ENCODE measurements at places on chromosomes 2 and 18.
A peak's percentile ranks its signal among the peaks of the same experiment; 100 is the strongest.

DNA sequence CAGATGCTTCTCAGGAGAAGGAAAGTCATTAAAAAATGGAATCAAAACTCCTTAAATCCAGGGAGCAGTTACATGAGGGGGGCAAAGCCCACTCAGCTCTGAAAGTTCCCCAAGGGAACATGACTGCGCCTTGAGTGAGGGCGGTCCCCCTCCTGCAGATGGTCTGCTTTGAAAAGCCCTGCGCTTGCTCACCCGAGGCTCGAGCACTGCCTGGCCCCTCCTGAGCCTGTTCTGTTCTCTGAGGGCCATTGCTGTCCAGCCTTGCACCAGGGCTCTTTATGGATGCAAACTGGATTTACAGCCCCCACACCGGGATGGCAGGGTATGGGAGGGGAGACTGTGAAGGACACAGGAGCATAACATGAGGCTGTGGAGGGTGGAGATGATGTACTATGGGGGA is 37.8 kb upstream of the DNMT3A start:
- no peak for DNase-seq

DNA sequence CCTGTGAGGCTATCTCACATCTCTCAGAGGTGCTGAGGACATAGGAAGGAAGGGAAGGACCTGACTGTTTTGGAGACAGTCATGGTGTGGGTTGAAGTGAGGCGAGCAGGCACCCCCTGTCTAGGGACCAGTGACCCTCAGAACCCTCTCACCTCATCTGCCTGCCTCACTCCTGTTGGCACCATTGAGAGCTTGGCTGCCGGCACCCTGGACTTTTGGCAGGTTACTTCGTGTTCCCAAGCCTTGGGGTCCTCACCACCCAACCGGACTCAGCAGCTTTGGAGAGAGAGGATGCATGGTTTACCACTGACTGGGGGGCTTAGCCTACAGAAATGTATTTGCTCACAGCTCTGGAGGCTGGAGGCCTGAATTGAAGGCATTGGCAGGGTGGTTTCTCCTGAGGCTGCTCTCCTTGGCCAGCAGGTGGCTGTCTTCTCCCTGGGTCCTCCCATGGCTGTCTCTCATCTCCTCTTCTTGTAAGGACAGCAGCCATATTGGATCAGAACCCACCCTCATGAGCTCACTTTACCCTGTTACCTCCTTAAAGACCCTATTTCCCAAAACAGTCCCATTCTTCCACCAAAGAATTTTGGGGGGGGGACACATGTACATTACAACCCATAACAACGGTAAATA is 142.0 kb downstream of the TSN start:
- DNase-seq = no peak

DNA sequence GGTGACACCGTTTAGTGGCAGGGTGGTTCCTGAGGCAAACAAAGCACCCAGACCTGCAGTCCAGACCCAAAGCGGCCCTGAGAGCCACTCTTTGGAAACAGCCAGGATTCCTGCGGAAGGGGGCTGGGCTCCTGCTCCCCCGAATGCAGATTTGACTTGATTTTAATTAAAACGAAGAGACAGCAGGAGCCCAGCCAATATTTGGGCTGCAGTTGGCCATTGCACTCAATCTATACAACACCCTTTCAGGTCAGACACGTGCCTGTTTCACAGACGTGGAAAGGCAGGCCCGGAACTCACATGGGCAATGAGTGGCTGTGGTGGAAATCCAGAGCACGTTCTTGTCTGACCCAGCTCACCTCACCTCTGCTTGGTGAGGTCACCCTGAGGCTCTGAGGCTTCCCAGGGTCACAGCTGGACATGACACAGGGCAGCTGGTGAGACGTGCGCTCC is 122.4 kb downstream of the NDUFA10 start:
- DNase-seq = no peak

GRCh38 chr2:230217424-230217823 is 2.4 kb downstream of the SP110 start:
- DNase-seq = no peak

- no peak for DNase-seq
These were observed 19.9 kb downstream of the CHMP3 start for GRCh38 chr2:86543335-86543734.

DNA sequence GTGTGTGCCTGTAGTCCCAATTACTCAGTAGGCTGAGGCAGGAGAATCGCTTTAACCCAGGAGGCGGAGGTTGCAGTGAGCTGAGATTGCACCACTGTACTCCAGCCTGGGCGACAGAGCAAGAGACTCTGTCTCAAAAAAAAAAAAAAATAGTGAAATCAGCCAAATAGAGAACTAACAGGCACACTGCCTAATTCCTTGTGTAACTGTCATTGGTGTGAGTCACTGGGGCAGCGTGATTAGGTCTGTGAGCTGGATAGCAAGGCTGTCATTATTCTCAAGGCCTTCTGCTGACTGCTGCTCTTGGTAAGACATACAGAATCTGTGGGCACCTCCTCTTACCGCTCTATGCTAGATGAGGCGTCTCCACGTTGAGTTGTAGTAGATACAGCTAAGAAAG is 270.3 kb downstream of the NEDD4L start:
- peak; percentile 75 for DNase-seq

- no peak for DNase-seq
These were observed 11.8 kb upstream of the HAT1 start for GRCh38 chr2:171910494-171910893.

DNA sequence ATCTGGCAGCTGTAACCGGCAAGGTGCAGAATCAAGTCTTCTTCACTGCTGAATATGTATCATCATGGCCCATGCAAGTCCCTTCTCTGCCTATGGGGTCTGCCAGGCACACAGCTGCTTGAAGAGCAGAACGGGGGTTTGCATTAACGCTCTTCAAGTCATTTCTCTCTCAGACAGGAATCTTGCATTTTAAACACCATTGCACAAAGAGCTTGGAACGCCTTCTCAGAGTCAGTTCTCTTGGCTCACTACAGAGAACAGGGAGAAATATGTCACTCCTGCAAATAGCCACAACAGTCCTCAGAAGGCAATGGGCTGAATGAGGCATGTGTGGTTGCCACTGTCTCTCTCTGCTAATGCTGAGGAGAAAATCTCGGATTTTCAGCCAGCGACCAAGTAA is 2173.5 kb upstream of the PIK3C3 start:
- DNase-seq = no peak

GRCh38 chr2:67792681-67793091 is 270.1 kb downstream of the C1D start:
- no peak for DNase-seq

DNA sequence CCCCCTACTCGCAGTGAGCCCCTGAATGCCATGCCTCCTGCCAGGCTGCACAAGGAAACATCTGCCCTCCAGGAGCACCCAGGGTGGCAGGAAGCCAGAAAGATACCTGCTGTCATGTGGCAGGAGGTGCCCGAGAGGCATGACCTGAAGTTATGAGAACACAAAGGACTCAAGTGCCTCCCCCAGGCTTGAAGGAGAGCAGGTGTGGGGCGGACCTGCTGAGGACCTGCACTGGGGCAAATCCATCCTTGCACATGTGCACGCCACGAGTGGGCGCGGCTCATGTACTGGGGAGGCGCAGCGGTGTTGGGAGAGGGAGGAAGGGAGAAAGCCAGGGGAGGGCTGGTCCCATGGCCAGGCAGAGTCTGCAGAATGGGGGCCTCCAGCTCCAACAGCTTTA is 26.9 kb downstream of the SDC1 start:
- DNase-seq = no peak

DNA sequence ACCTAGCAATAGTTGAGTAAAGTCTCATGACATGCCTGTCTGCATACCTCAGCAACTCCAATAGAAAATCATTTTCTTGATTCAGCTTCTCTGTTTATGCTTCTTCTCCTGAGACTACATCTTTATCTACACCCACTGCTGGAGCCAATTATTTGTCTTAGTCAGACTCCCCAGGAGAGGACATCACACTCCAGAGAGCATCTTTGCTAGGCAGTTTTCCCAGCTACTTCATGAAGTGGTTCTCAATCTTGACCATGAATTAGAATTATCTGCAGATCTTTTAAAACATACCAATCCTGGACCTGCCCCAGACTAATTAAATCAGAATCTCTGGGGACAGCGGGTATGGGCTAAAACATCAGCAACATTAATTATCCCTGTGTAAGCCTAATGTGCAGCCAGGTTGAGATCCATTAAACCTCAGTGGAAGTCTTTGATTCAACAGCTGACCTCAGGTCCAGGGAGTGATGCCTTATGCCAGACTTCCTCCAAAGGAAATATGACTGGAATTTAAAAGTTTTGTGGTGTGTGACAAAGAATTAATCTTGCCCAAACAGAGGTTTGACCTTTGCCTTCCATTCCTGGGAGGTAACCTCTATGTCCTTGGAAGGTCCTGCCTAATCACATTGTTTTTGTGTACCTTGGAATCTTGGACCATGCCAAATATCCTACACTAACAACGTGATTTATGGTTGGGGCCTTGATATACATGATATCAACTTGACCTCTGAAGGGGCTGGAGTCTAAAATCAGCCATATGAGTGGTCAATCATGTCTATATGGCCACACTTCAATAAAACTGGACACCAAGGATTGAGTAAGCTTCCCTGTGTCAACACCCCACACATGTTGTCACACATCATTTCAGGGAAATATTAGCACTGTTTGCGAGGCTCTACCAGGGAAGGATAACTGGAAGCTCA is 99.3 kb upstream of the DNAJC10 start:
- peak; percentile 66 for DNase-seq

DNA sequence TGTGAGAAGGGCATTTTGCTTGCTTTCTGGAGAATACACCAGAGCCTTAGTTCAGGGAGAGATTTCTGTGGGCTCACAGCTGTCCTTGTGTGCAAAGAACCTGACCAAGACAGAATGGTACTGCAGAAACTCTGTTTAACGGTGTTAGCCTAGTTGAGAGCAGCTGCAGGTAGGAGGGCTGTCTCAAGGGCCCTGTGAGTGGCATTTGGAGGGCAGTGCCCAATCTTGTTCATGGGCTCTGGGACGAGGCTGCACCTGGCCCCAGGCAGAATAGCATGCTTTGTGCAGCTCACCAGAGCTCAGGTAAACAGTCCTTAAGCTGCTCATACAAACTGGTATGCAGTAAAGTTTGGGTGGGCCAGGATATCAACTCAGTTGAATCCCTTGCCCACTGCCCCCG is 16.9 kb upstream of the RGPD4 start:
- DNase-seq = no peak

DNA sequence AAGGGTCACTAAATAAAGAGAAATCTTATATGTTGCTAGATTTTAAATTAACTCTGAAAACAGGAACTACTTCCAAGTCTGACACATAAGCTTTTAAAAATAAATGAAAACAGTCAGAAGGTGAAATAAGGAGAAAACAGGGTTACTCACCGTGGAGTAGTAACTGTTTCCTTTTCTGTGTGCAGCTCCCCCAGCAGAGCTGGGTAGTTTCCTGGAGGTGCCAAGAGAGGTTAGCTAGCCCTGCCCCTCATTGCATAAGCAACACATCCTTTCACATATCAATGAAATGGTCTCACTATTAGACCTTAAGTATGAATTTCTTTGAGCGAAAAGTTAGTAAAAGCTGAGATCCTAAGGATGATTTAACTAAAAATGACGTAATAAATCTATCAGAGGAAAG is 54.0 kb upstream of the GPR75 start:
- DNase-seq = no peak

- no peak for DNase-seq
These were observed 631 bp downstream of the GYPC start for GRCh38 chr2:126656431-126657147.

- DNase-seq = no peak
These were observed 97.7 kb upstream of the CAB39 start for GRCh38 chr2:230614913-230615332.

DNA sequence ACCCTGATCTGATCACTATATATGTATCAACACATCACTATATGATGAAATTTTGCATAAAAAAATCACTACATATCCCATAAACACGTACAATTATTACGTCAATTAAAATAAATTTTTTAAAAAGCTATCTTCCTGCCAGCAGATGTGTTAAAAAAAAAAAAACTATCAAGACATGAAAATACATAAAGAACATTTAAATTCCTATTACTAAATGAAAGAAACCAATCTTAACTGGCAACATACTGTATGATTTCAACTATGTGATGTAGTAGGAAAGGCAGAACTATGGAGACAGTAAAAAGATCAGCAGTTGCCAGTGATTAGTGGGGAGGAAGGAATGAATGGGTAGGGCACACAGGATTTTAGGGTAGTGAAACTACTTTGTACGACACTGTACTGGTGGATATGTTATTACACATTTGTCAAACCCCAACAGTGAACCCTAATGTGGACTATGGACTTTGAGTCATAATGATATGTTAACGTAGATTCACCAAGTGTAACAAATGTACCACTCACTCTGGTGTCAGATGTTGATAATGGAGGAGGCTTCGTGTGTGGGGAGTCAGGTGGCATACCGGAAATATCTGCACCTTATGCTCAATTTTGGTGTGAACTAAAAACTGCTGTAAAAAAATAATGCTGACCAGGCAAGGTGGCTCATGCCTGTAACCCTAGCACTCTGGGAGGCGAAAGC is 27.4 kb downstream of the USP34 start:
- DNase-seq = no peak

DNA sequence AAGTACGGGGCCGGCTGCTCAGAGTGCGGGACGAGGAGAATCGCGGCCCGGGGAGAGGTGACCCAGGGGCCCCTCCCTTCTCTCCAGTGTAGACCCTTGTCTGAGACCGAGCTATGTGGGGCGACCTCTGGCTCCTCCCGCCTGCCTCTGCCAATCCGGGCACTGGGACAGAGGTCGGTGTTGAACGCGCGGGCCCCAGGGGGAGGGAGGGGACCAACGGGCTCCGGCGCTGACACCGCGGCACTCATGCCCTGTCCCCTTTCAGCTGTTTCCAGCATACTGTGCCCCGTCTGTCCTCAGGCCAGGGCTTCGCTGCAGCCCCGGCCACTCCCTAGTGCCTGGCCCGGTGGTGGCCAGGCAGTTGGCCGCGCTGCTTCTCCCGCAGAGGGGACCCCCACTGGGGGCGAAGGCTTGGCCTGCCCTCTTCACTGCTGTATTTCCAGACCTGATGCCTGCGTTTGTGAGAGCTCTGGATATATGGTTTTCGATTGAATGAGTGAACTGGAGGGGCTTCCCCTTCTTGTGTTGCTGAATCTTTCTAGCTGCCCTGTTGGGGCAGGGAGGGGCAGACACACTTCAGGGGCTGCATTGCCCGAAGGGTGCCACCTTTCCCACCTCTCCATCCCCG is 809 bp downstream of the DBI start:
- no peak for DNase-seq
